ENCODE measurements at places on chromosomes 4 and X. TPM values are rescaled to one million over a fixed set of nuclear protein-coding genes. Genes with fewer than 3 reads are reported as not detected.

The RHOXF1 gene
- not detected for total RNA-seq

The VCX2 gene
- not detected for total RNA-seq

The MCUB gene
- total RNA-seq = 3.3 TPM

The IL21 gene
- total RNA-seq = not detected

The POU4F2 gene
- not detected for total RNA-seq

The ZNF732 gene
- total RNA-seq = not detected

The NUP54 gene
- 18.0 TPM for total RNA-seq

The ATP7A gene
- total RNA-seq = 4.5 TPM

The SLC49A3 gene
- total RNA-seq = 12.0 TPM

The HSFX3 gene
- total RNA-seq = 0.25 TPM

The DDIT4L gene
- total RNA-seq = 0.60 TPM

DNA sequence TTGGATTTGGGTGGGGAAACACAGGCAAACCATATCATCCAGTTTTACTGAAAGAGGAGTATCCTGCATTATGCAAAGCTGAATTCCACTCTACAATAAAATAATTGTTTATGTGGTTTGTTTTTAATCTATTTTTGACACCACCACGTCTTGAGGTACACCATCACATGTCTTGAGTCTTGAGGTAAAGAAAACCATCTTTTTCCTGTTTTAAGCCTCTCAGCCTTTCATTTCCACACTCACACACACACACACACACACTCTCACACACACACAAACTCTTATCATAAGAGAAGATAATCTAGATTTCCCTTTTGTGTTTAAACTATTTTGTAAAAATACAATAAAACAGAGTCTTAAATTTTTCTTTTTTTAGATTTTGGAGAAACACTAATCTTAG, 32.0 kb downstream of the SPIN3 start:
- DNase-seq = no peak

DNA sequence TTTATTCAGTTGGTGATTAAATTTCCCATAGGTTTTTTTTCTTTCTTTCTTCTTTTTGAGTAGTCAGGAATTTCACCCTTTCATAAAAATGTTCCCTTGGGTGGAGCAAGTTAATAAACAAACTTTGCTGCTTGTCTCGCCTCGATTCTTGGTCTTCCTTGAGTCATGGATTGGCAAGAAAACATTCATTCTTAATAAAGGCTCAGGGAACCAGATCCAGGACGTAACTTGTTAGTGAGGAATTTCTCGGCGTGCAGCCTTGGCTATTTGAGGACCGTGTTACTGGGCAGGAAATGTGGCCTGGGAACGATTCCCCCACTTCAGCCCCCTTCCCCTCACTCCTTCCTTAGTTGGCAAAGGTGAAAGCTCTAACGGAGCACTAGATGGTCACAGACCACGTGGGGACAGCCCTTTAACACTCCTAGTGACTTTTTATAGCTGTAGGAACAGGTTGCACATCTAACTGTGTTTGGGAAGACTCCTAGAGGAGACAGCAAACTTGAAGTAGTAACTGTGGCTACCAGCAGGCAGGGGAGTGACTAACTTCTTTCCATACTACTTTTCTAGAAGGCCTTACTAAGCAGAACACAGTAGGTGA, 106.8 kb downstream of the UCHL1 start:
- peak; percentile 37 for DNase-seq

GRCh38 chrX:153659268-153659667, 12.3 kb downstream of the DUSP9 start:
- DNase-seq = no peak

GRCh38 chrX:10628906-10629305, 8.5 kb upstream of the MID1 start:
- no peak for DNase-seq

DNA sequence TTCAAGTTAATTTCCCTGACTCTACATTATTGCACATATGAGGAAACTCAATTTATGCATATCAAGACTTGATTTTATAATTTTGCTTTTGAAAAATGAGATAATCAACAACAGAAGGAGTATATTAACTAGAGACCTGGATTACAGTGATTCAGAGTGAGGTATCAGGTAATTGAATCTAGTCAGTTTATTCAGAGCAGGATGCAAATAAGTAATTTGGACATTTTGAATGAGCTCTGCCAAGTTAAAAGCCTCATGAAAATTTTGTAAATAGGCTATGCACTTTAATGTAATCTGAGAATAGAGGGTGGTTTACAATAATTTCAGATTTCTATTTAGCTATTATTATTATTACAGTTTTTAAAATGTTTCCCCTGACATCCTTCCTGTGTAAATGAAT, 203.7 kb upstream of the EMCN start:
- DNase-seq = no peak

DNA sequence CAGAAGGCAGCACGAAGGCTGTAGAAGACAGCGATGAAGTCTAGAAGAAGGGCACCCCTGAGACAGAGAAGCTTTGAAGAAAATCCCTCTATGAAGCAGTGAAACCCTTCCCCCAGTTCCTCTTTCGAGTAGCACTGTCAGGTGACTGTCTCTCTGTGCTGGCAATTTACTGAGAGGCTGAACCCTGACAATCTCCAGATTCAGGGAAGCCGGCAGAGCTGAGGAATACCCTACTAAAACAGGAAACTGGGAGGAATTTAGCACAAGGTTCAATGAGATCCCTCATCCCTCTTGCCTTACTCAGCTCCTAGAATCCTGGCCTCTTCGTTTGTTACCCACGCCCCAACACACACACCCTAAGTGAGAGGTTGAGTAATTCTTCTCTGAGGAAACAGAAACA, 239.7 kb upstream of the NOCT start:
- no peak for DNase-seq

- no peak for DNase-seq
Measured at GRCh38 chr4:106266201-106266600, 49.8 kb downstream of the TBCK start.

DNA sequence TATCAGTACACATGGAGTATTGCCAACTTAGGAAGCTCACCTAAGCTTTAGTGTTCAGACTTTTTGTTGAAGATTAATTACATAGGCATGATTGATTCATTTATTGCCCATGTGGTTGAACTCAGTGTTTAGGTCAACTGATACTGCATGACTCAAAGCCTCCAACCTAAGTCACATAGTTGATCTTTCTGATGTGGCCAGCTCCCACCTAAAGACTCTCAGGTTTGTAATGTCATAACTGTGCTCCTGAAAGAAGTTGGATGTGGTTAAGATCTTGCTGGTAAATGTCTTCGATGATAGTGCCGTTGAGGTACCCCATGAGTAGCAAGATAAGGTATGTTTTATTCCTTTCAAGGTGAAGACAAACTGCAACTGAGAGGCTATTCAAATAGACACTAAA, 192.5 kb downstream of the EDA start:
- DNase-seq = no peak

- no peak for DNase-seq
Measured at GRCh38 chr4:122827879-122828601, 1.4 kb downstream of the FGF2 start.

DNA sequence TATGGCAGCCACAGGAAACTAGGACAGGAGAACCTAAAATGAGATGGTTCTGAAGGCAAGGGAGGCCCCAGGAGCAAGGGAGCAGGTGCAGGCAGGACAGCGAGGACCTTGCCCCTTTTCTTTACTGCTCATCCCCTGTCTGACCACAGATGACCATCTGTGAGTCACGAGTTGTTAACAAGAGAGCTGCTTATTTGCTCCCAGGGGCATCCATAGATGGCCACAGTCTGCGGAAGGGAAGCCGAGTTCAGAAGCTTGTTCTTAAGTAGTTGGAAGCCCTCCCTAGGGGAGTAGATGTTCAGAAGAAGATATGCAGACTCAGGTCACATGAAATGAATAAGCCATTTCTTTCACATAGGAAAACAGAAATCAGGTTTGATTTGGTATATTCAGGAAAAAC, 69.4 kb downstream of the EVC2 start:
- no peak for DNase-seq

- no peak for DNase-seq
Measured at GRCh38 chr4:189001971-189002450, 862.8 kb downstream of the TRIML1 start.

- no peak for DNase-seq
Measured at GRCh38 chr4:2503809-2504208, 32.6 kb upstream of the FAM193A start.

DNA sequence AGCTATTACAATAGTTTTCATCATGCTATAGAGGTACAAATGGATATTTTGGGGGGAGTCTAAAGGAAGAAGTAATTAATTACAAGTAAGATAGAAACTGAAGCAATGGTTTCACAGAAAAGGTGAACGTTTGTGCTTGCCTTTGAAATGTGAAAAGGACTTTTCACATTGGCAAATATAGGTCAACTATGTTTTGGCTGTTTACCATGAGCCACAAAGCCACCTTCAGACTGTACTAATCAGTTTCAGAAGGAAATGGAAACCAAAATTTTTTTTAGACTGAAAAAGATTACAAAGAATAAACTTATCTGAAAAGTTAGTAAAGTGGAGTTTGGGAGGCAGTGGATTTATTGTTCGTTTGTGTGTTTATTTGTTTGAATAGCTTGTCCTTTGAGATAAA, 32.1 kb downstream of the SYTL5 start:
- no peak for DNase-seq

DNA sequence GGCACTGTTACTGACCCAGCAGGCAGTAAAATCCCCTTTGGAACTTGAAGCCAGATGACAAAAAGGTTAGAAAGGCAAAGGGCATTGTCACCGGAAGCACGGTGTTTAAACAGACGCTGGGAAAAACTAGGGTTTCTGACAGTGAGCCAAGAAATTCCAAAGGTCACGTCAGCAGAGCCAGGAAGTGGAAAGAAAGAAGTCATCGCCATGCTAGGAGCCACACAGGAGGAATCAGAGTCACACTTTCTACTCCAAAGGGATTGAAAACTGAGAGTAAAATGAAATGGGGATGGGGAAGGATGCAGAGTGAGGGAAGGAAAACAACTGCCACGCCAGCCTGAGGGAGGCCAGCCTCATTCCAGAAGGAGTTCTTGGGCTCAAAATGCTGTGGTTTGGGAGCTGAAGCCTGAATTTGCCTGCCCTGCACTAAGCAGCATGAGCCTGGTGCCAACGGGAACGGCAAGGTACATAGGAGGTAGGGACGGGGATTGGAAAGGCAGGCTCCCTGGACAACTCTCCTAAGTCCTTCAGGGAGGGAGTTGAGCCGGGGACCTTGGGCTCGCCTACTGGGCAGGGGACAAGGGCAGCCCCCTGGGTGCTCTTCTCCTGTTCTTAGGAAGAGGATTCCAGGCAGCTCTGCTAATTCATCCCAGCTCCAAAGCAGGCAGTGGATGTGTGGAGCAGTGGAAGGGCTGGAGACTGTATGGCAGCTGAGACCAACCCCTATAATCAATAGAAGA, 66.8 kb downstream of the SOWAHB start:
- no peak for DNase-seq

- no peak for DNase-seq
Measured at GRCh38 chrX:2696698-2697215, 5.7 kb downstream of the CD99 start.

DNA sequence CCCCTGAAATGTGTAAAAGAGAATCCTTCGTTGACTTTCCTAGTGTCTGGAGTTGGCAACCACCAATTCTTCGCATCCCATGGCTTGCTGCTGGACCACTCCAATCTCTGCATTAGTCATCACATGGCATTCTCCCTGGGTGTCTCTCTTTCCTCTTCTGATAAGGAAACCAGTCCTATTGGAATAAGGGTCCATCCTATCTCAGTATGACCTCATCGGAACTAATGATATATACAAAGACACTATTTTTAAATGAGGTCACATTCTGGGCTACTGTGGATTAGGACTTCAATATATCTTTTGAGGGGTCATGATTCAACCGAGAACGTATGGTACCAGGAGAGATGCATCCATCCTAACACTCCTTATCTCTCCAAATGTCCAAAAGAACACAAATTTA, 259.1 kb upstream of the CPEB2 start:
- no peak for DNase-seq

- DNase-seq = no peak
Measured at GRCh38 chrX:46716796-46717195, 42.1 kb downstream of the SLC9A7 start.

GRCh38 chrX:17632942-17633341, 104.4 kb upstream of the SCML1 start:
- no peak for DNase-seq

- DNase-seq = no peak
Measured at GRCh38 chrX:107625739-107626138, 2.6 kb upstream of the PRPS1 start.

DNA sequence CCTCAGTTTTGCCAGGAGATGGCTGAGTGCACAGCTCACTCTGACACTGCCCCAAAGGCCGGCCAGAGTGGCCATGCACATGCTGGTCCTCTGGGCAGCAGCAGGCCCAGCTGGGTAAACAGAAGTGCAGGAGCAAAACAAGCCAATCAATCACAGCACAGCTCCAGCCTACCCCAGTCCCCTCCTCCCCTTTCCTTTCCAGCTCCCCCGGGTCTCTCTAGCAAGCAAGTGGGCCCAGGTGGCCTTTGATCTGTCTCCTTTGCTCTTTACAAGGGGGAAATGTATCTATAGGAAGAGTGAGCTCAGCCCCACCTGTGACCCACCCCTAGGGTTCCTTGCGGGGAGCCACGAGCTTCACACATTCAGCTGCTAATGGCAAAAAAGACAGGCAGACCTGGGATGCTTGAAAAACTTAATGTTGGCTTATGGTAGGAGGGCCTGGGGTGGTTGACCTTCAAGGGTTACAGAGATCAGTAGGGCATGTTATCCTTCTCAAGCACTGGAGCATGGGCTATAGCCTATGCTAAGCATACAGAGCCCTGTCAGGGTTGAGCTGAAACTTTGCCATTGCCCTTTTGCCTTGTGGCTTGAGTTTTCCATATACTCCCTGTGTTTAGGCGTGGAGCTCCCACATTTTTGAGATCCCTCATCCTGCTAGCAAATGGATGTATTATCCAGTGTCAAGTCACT, 57.8 kb upstream of the PLAC1 start:
- DNase-seq = no peak

DNA sequence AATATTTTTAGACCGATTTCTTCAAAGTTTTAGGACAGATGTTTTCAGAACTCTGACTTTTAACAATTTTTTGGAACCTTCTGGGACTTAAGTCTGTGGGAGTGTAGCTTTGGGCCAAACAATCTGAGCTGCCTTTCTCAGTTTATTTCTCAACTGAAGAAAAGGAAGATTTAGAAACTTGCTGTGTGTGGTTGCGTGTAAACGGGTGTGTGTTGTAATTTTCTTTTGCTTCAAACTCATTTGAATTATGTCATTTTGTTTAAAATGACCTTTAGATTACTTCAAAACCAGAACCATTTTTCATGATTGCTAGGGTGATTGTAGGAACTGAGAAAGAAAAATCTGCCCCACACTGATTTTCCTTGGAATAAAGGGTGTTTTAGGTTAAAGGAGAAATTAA, 577.7 kb upstream of the GALNTL6 start:
- no peak for DNase-seq

Data from left ventricle myocardium inferior (tissue), 1 donor.